ENCODE measurements at places on chromosomes 2 and 18. TPM values are rescaled to one million over a fixed set of nuclear protein-coding genes. Genes with fewer than 3 reads are reported as not detected.

SCG2 gene
- total RNA-seq, result 11.7 TPM

KIF5C gene
- total RNA-seq, result 12.5 TPM

ERFE gene
- not detected for total RNA-seq

CCL20 gene
- 14.6 TPM for total RNA-seq

SGO2 gene
- total RNA-seq, result 6.7 TPM

ALPP gene
- total RNA-seq, result not detected

SLC5A7 gene
- total RNA-seq, result not detected

L3MBTL4 gene
- 3.2 TPM for total RNA-seq

UGT1A5 gene
- total RNA-seq, result not detected

Measured in stomach (tissue), 19 donors.